ENCODE measurements at places on chromosomes 3 and 15.
A peak's percentile ranks its signal among the peaks of the same experiment; 100 is the strongest.

- DNase-seq = no peak
Observed at GRCh38 chr3:176941689-176942088, 255.6 kb downstream of the TBL1XR1 start.

DNA sequence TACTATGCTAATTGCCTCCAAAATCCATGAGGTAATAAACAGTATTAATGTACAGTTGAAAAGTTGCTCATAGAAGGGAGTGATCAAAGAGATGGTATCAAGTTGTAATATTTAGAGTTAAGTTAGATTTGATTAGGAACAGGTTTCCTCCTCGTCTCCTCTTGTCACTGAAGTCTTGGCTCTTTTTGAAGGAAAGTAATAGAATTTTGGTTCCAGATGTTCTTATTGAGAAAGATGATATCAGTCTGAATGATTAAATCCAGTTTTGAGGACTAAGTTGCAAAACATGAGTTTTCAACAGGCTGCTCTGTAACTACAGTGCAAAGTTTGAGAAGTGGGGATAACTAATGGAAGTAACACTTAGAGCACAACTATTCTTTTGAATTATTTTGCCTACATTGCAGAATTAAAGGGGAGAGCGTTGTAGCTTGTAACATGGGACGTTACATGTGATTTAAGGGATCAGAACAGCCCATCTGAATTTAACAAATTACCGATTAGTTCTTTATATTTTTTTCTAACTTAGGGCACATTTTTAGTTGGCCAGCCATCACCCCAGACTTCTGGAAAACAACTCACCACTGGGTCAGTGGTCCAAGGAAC lies 48.3 kb downstream of the MAP6D1 start:
- no peak for DNase-seq

DNA sequence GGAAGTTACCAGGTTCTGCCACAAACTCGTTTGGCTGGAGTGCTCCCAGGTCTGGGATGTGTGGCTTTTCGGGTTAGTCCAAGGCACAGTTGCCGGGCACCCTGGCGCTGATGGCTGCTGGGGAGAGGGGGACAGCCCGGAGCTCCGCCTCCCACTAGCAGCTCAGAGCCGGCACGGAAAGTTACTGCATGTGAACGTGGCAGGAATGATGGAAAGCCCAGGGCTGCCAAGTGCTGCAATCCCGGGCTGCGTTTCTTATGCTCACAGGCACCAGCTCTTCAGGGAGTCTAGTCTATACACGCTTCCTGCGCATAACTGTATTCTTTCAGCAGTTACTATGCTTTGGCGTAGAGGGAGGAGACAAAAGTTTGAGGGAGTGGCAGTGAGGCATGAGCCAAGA lies 141.8 kb upstream of the ICE2 start:
- no peak for DNase-seq

GRCh38 chr3:64814351-64814750 lies 126.6 kb upstream of the ADAMTS9 start:
- DNase-seq = no peak

- no peak for DNase-seq
Observed at GRCh38 chr15:77983708-77984445, 93.6 kb downstream of the TBC1D2B start.

GRCh38 chr3:52216585-52217408 lies 8.6 kb downstream of the TLR9 start:
- peak; percentile 40 for DNase-seq

- DNase-seq = no peak
Observed at GRCh38 chr3:194178669-194179068, 42.7 kb downstream of the HES1 start.

GRCh38 chr3:190444576-190445145 lies 5.0 kb downstream of the TMEM207 start:
- DNase-seq = no peak

- DNase-seq = no peak
Observed at GRCh38 chr3:82413171-82413570, 651.7 kb upstream of the GBE1 start.

- DNase-seq = no peak
Observed at GRCh38 chr15:44529864-44530604, 6.9 kb upstream of the EIF3J start.

GRCh38 chr3:184176377-184177330 lies 2.0 kb downstream of the AP2M1 start:
- DNase-seq = no peak

GRCh38 chr3:4985330-4986174 lies 6.3 kb downstream of the BHLHE40 start:
- DNase-seq = no peak

GRCh38 chr3:193574488-193575070 lies 18.4 kb upstream of the OPA1 start:
- no peak for DNase-seq

- DNase-seq = no peak
Observed at GRCh38 chr3:160929595-160929994, 173.6 kb downstream of the PPM1L start.

DNA sequence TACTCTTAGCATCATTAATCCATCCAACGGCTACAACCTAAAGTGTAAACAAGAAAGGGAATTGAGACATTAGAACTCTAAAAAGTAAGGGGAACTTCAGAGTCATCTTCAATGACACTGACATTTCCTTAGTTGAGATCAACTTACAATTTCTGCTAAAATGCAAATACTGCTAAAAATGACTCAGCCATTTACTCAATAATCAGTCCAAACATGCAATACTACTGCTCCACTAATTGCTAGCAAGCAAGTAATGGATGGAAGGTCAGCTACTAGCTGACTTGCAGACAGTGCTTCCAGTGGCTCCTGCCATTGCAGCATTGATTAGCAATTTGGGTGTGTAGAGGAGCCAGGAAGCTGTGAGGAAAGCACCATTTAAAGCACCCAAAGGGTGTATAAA lies 28.4 kb downstream of the CD200R1L start:
- DNase-seq = no peak

DNA sequence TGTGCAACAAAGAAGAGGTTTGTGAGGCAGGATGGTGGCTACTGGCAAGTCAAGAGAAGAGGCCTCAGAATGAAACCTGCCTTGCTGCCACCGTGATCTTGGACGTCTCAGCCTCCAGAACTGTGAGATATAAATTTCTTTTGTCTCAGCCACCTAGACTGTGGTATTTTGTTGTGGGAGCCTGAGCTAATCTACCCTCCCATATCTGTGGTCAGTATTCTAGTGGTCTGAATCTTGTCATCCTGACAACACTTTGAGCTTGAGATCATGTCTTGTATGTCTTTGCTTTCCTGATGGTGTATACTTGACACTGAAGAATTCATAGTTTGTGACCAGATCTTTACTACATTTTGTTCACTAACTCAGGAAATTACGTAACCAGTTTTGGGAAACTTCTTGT lies 240.6 kb upstream of the GOLIM4 start:
- no peak for DNase-seq

DNA sequence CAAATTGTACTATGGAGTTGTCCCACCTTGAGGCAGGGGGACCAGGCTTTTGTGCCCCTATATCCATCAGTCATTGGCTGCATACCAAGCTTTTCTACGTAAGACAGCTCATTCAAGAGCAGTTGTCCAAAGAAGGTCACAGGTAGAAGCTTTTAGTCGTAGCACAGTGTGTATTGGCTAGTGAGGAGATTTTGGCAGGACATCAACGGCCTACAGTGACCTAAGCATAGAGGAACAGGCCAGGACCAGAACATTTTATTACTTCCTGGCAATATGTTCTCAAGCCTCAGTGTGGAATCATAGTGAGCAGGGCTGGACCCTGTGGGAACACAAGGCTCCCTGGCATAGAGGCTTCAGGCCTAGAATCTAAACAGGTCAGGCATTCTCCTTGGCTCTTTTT lies 105.4 kb upstream of the ANKRD28 start:
- no peak for DNase-seq

DNA sequence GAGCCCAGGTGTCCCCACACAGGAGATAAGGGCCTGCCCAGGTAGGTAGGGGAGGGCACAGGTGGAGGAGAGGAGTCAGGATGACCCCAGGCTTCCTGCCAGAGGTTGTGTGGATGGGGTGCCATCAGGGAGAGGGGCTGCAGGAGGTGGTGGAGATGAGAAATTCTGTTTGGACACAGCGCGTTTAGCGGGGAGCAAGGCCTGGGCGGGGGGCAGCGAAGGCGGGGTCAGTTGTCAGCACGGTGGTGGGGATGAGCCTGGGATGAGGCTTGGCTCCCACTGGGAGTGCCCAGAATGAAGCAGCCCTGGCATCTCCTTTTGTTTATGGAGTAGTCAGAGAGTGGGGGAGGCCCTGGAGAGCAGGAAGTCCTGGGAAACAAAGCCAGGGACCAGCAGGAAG lies 14.6 kb downstream of the RNF123 start:
- no peak for DNase-seq

- no peak for DNase-seq
Observed at GRCh38 chr15:101372149-101372577, 77.1 kb upstream of the SNRPA1 start.

GRCh38 chr3:47950453-47951169 lies 65.6 kb downstream of the MAP4 start:
- no peak for DNase-seq

DNA sequence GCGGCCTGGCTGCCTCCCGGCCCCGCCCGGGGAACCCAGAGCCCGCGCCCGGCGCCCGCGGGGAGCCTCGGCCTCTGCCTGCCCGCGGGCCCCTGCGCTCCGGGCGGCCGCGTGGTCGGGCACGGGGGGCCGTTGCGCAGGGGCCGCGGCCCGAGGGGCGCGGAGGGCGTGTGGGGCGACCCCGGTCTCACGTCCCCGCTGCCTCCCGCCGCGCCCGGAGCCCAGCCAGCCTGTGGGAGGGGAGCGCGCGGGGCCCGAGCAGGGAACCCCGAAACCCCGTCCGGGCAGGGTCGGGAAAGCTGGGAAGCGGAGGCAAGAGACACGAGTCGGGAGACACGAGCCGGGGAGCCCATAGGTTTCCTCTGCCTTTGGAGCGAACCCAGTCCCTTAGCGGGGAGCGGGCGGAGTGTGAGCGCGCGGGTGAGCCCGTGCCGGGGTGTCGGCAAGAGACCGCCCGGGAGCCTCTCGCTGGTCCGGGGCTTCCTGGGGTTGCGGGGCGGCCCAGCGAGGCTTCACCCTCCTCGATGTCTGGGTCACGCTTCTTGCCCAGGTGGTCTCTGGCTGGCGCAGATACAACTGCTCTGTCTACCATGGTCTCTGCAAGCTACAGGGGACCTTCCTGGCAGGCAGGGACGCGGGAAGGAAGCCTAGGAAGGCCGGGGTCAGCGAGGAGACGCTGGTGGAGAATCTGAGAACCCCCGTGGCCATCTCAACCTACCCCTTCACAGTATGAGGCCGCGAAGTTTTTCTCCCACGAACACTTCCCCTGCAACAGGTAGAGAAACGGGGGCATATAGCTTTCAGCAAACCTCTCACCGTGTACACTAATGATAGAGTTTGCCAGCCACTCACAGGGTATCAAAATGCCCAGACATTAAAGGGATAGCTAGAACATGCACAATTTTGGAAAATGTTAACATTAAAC lies 586 bp downstream of the LRRK1 start:
- DNase-seq = no peak

GRCh38 chr3:36192901-36193300 lies 187.4 kb upstream of the STAC start:
- DNase-seq = no peak

DNA sequence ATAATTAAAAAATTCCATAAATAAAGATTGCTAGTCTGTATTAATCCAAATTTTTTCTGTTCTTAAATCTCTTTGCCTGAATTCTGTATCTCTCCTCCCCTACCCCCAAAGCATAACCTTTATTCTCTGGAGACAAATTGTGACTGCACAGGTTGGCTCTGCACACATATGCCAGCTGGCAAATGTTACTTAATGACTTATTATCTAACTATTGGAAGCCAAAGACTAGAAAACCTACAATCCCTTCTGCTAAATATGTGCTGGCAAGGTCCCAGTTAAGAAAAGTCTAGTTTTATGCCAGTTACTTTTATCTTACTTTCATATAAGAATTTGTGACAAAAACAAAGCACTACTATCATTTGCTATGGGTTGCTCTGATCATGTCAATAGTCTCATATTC lies 569.3 kb downstream of the MECOM start:
- DNase-seq = no peak

- no peak for DNase-seq
Observed at GRCh38 chr3:38120693-38121450, 16.1 kb downstream of the ACAA1 start.

DNA sequence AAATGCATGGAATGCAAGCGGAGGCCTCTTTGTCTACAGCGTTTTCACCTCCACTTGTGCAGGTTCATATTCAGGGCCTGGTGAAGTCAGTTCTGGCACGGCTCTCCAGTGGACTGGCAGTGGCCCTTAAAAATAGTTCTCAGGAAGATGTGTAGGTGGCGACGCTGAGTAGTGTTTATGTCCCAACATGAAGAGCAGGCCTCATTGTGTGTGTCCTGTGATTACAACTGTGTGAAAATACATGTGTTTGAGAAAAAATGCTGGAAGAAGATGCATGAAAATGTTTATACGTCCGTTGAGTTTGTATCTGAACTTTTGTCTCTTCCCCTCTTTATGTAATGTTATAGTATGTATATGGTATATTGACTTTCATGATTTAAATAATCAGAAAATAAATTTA lies 7.2 kb downstream of the LIPC start:
- DNase-seq = no peak

DNA sequence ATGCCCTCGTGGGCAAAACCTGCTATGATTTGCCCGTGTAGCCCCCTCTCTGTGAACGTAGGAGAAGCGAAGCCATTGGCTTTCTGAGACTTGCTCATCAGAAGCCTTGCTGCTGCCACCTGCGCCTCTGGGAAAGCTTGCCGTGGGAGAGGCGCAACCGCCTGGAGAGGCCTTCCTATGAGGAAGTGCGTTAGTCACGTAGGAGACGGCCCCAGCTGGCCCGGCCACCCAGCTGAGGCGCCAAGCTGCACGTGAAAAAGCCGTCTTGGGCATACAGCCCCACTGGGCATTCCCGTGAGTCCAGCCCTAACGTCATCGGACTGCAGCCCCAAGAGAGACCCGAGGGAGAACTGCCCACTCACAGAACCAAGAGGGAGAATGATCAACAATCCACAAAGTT lies 49.1 kb upstream of the TJP1 start:
- no peak for DNase-seq

- DNase-seq = no peak
Observed at GRCh38 chr15:52054381-52054780, 35.4 kb downstream of the MAPK6 start.

GRCh38 chr3:13282986-13283876 lies 136.9 kb downstream of the NUP210 start:
- DNase-seq = no peak

DNA sequence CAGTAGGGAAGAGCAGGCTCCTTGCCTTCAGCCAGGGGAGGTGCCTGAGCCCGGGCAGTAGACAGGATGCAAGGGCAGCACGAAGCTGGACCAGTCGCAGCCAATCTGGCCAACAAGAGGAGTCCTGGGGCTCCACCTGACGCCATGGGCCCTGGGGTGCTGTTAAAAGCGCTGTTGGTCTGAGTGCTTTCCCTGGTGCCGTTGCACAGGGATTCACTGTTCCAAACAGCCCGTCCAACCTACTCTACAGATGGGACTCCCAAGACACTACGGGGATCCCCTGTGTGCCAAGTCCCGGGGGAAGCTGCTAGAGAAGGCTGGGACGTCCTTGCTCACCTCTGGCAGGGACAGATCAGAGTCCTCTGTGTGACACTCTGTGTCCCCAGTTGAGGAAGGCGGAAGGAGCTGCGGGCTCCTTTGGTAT lies 632 bp downstream of the CTSH start:
- no peak for DNase-seq

- DNase-seq = no peak
Observed at GRCh38 chr3:127014536-127015281, 31.8 kb downstream of the PLXNA1 start.

- no peak for DNase-seq
Observed at GRCh38 chr3:160108362-160108761, 116.9 kb upstream of the C3orf80 start.

Data from stimulated activated CD8-positive, alpha-beta memory T cell treated with anti-CD3 and anti-CD28 coated beads, Interleukin-15, amount 100 ng/mL, for 48 hours (primary cell).